Neural crest cell (in vitro differentiated cells): ENCODE measurements at places on chromosomes 2 and 18. TPM values are rescaled to one million over a fixed set of nuclear protein-coding genes. Genes with fewer than 3 reads are reported as not detected.

Gene MAP3K19
- not detected in 2 replicates for total RNA-seq

Gene GPR39
- 0.25 and 0.35 TPM in 2 replicates for total RNA-seq

Gene CDH20
- total RNA-seq, result 0.36 and 0.63 TPM in 2 replicates

Gene SERPINB10
- not detected in 2 replicates for total RNA-seq

Gene CAPG
- total RNA-seq, result 24.3 and 32.6 TPM in 2 replicates

Gene ASTL
- total RNA-seq, result not detected in 2 replicates

Gene CYRIA
- total RNA-seq, result 10.2 and 11.1 TPM in 2 replicates

Gene CHRNG
- total RNA-seq, result not detected in 2 replicates

Gene APOB
- 0.07 and 0.09 TPM in 2 replicates for total RNA-seq

Gene GCG
- total RNA-seq, result 0.27 TPM in 1 of 2 replicates, not detected in the other

Gene ABCG8
- not detected in 2 replicates for total RNA-seq

Gene PRSS56
- total RNA-seq, result 52.4 and 54.2 TPM in 2 replicates

DNA sequence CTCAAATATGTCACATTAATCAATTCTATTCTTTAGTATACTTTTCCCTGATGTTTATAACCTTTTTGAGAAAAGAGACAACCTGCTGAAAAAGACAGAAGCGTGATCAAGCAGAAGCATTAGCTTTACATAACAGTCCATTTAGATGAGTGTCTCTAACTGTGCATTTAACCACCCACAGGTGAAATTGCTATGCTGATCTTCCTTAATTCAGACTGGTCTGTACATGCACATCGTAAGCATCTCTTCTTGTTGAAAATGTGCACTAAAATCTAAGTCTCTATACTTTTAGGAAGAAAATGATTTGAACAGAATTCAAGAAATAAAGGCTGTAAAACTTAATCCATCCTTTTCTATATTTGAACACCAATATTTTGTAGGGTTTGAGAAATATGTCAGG, 794.4 kb upstream of the FSHR start:
- DNase-seq, result no peak

DNA sequence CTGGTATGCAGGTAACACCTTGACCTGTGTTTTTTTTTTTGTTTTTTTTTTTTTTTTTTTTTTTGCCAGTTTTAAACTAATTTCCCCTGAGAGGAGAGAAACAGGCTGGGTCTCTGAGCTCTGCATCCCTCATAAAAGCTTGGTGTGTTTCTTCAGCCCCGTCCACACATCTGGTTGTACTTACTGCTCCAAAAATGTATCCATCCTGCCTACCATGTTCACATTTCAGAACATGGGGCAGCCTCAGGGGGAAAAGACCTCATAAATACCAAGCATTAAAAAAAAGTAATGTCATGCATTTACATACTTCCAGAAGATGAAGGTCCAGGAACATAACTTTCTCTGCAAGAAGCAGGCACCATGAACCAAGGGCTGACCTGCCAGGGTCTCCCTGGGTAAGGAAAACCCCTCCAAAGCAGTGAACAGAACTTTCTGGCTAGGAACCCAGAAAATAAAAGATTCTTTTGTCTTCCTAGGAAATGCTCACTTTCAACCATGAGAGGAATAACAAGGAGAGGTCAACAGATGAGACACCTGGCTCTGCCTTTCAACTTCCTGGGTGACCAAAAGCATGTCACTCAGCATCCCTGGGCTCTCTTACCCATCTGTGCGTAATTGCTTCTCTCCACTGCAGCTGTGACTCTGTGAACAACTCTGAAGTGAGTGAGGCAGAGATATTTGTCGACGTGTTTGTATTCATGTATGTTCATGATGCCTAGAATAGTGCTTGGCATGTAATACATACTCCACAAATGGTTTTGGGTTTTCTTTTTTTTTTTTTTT, 118.6 kb downstream of the MCFD2 start:
- no peak for DNase-seq

- DNase-seq, result no peak
Observed at GRCh38 chr2:120415728-120416509, 70.0 kb downstream of the INHBB start.

DNA sequence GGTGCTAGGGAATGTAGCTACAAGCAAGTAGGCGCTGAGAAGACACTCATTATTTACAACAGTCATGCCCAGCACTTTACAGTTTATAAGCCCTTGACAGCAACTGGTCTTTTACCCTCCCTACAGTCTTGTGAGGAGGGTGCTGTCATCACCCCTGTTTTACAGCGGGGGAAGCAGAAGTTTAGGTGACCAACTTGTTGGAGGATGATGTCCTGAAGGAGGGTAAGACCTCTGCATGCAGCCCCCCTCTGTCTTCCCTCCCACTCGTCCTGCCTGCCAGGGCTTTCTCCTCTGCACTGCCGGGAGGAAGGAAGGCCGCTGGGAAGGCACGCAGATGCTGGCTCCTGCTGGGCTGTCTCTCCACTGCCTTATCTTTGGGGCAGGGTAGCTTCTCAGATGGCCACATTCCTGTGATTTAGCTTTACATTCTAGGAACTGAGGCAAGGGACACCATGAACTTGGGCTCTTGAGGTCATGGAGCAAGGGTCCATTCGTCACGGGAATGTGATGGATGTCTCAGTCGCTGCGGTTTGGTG, 972 bp downstream of the IL1R1 start:
- DNase-seq, result no peak

DNA sequence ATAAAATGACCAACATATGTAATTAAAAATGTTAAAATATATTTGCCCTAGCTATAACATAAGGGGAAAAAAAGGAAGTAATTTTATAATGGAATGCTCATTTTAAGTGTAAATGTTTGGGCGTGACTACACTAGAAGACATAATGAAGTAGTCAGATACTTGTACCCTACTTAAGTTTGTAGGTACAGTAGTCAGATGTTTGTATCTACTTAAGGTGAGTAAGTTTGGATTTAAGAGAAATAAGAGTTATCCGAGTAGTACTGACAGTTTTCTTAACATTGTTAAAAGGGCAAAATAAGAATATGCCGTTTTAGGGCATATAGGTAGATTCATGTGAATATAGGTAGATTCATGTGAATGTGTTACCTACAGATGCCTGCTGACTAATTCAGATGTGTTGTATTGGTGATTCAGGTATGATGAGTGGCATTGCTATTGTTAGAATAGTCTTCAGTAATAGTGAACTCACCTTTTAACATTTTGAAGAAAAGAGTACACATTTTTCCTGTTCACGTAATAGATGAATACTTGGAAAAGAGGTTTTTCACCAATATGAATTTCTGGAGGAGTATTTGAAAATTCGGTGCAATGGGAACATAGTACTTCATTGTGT, 14.9 kb downstream of the VAPA start:
- no peak for DNase-seq

- no peak for DNase-seq
Observed at GRCh38 chr2:46351750-46352138, 54.5 kb downstream of the EPAS1 start.

DNA sequence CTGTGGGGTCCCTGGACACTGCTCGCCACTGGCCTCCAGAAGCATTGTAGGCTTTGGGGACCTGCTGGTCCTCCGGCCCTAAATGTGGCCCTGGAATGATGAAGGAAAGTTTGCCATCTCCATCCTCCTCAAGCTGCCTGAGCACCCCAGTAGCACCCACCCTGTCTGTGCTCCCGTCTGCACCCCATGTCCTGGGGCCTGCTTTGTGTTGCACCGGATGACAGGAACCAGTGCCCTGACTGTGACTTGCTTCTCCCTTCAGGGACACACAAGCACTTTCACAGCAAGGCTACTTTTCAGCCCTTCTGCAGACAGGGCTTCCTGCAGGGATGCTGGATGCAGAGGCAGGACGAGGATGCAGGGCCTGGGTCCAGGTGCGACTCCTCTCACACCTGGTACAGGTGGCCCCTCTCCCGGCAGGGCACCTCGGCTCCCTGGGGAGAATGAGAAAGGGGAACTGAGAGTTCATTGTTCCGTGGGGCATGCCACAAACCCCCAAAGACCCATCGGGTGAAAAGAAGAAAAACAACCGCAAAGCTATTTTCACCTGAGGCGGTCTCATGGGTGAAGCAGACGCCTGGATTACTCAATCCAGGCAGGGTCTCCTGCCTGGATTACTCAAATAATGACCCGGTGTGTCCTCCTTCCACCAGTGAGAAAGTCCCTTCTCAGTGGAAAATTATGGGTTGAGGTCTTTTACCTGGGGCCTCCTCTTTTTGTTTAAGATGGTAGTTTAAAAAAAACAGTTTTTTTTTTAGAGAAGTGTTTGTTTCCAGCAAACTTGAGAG, 74.9 kb downstream of the LONRF2 start:
- no peak for DNase-seq

DNA sequence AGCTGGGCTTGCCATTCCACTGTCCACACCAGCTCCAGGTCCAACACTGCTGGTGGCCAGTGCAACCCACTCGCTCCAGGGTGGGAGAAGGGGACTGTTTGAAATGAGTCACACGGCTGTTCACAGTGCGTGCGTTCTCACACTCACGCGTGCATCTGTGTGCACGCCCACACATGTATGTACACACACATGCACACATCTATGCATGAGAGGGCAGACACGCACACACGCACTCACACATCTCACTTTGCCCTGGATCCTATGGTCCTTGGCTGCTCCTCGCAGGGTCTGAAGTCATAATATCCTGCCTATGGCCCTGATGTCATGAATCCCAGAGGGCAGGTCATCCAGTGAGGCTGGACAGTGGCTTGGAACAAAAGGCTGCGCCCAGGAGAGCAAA, 182.8 kb downstream of the EIPR1 start:
- no peak for DNase-seq

DNA sequence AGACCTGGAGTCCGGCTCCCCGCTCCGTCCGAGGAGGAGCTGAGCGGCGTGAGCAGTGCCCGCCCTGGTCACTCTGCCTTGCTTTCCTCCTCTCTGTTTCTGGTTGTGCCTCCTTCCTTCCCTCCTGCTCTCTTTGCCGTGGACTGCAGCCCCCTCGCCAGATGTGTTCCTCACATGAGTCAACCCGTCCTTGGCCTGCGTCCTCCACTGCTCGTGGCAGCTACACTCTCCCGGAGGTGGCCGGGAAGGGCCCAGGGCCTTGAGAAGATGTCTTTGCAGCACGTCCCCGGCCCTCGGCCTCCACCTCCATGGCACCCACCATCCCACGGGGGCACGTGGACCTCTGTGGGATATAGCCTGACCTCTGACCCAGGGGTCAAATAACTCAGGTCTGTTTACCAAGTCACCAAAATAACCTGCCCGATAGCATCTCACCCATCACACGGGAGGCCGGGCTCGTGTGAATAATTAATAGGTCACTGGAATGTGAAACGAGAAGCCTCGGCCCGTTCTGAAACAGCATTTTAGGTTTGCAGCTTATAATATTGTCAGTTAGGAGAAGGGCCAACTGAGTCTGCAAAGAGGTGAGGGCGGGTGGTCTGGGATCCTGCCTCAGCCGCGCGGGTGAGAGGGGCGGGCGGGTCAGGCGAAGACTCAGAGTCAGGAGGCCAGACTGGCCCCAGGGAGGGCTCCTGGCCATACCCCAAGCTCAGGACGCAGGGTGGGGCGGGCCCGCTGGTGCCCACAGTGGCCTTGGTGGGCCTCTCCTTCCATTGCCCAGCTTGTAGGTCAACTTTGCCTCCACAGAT, 42.6 kb downstream of the NFATC1 start:
- DNase-seq, result no peak

DNA sequence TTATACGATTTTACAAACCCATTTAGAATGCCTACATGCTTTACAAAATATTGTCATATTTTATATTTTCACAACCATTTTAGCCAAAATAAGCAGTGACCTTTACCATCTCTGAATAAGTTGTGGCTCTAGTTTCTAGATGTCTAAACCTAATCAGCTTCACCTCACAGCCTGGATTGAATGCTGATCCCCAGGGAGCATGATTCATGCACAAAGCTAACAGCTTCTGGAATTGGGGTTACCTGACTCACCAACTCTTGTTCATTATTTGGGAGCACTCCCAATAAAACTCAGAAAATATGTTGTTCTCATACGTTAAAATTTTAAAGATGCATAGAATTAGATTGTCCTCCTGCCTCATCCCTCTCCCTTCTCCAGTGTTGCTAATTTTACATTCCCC, 611.7 kb upstream of the NETO1 start:
- DNase-seq, result no peak

DNA sequence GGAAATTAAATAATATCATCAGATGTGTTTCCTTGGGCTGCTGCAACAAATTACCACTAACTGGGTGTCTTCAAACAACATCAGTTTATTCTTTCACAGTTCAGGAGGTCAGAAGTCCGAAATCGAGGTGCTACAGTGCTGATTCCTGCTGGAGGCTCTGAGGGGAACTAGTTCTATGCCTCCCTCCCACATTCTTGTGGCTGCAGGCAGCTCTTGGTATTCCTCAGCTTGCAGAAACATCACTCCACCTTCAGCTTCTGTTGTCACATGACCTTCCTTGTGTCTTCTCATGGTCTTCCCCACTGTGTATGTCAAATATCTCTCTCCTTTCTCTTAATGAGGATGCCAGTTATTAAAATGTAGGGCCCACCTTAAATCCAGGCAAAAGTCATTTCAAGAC, 29.3 kb upstream of the DCC start:
- DNase-seq, result no peak

DNA sequence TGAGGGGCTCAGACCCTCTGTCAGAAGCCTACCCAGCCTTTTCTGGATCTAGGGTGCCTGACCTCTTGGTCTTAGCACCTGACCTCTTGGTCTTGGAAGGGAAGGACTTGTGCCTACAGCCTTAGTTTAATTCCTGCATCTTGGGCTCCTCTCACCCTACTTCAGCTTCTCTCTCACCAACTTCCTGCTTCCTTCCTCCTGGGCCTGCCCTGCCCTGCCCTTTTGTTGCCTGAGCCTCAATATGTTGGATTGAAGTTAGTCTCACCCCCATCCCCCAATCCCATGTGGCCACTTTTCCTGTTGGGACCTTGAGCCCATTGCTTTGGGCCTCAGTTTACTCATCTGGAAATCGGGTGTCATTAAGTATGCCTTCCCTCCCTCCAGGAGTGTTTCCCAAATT, 206.2 kb upstream of the SKOR2 start:
- DNase-seq, result no peak

DNA sequence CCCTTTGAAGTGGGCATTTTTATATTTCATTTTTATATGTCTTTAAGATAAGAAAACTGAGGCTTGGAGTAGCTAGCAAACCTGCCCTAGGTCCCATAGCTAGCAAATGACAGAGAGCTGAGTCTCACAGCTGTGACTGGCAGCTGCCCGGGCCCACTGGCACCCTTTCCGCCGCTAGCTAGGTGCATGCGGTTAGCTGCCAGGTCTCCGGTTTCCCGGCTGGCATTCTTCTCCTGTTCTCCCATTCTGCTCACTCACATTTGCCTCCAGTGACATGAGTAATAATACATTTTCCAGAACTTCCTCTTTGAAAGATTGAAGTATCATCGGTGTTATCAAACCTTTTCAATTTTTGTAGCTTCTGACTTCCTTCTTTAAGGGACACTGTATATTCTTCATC, 38.7 kb downstream of the MTCL1 start:
- no peak for DNase-seq

DNA sequence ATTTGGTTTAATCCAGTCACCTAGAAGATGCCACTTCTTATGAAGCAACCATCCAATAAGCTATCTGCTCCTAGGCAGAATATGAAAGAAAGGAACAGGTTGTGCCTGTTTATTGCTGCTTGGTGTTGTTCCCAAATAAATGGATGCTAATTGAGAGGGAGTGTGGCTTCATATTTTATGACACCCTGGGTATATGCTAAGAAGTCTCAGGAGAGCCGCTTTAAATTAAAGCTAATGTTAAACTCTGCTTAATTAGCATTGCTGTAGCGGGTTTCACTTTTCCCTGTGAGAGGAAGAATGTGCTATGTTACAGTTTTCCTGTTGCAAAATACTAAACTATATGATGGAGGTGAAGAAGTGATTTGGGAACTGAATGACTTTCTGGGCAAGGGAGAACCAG, 48.7 kb upstream of the TANK start:
- no peak for DNase-seq
